ENCODE measurements at places on chromosomes 1 and 21.

- DNase-seq: no peak
Observed at GRCh38 chr1:3981746-3982505, 81.9 kb upstream of the C1orf174 start.

DNA sequence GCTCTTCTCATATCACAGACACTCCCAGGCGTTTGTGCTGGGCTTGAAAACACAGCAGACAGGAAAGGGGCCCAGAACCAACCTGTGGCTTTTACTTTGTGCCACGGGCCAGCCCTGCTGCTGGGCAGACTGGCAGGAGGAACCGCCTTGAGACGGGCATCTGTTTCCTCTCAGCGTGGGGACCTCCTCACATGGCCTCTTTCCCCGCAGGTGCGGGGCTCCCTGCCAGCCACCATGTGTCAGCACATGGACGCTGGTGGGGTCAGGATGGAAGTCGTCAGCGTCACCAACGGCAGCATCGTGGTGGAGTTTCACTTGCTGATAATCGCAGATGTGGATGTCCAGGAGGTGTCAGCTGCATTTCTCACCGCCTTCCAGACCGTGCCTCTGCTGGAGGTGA is 47.8 kb downstream of the UMODL1 start:
- DNase-seq: no peak

GRCh38 chr1:31785947-31786290 is 21.8 kb upstream of the ADGRB2 start:
- DNase-seq: no peak

DNA sequence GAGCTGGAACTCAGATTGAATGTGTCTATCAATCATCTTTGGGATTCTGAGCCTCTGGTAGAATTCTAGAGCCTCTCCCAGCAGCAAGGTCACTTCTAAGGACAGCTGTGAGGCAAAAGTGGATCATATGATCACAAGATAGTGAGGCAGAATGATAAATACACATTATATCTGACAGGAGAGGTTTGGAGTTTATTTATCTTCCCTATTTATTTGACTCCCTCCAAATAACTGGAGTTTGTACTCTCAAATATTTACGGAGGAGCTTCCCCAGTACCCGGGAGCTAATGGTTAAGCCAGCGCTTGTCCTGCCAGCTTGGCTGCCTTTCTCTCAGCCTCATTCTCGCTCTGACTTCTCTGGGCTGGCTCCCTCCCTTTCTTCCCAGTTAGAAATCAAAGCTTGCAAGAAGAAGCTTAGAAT is 2.3 kb downstream of the HMGCS2 start:
- DNase-seq: no peak

DNA sequence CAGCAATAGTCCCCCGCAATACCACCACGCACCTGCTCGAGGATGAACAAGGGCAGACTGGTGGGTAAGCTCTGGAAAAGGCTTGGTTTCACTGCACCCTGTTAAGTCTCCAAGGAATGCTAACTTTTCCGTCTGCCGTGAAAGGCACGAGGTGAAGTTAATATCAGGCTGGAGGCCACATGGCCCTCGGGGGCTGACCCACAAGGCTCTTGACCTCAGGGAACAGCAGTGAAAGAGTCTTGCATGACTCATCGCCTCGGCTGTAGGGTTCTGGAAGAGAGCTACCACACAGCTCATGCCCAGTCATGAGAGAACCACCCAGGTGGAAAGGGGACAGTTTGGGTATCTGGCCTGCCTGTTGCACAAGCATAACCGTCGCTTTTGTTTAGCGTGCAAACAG is 24.7 kb downstream of the SCCPDH start:
- no peak for DNase-seq

DNA sequence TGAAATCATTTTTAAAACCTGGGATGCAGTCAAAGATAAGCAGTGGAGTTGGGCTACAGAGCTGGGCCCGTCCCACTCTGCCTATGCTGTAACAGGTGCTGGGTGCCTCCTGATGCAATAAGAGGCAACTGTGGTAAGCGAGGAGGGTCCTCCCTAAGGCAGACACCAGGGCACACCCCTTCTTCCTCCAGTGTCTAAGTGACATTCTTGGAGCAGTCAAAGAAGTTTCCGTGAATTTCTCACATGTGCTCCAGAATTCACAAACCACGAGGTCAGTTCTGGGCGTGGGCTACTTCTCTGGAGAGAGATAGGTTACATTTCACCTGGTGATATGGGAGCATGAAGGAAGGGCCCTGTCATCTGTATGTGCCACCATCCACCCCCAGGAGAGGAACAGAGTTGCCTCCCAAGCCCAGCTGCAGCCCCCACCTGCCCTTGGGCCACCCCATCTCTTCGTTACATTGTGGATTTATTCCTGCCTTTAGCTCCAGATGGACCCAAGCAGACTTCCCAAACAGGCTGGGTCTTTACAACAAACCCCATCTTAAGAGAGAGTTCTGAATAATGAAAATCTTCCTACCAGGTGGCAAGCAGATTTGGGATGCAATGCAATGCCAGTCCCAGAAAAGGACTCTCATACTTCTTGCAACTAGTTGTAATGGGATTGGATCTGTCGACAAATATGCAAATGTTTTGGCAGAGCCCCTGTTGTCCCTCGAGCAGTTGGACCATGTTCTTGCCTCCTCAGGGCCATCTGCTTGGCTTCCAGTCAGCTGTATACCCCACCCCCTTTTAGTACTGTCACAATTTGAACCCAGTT is 82.5 kb upstream of the CNTN2 start:
- no peak for DNase-seq

DNA sequence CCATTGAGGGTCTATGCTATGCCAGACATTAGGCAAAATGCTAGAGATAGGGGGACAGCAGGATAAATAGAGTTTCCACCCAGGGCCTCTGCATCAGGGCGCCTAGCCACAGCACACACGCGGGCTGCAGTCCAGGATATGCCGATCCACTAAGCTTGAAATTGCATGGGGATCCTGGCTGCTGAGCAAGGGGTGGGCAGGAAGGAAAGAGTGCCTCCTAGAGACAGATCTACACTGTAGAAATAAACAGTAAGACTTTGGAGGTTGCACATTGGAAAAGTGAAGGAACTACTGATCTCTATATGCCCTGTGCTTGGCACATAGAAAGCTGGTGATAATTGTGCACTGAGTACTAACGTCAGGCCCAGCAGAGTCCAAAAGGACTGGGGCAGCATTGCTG is 411.1 kb downstream of the PRDM2 start:
- no peak for DNase-seq

DNA sequence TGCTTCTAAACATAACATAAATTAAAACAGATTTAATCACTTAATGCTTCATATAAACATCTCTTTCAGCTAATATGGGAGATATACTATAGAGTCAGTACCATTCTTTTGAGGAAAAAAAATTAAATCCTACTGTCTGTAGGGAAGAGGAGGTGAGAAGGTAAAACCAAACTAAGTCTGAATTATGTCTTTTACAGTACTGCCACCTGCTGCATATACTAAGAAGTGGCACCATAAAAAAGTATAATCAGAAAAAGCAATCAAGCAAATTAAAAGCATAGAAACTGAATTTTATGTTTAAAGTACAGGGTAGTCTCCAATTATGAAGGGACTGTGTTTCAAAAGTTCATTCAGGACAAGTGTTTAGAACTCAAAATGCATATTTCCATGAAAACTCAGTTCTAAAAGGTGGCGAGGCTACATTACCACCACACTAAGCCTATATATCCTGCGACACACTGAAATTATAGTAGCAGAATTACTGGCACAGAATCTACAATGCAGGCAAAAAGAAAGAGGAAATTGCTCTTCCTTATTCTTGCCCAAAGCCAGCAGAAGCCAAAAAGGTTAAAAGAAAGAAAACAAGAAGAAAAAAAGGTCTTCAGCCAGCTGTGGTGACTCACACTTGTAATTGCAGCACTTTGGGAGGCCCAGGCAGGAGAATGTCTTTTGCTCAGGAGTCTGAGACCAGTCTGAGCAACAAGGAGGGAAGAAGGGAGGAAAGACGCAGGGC is 9.0 kb downstream of the NSL1 start:
- no peak for DNase-seq

DNA sequence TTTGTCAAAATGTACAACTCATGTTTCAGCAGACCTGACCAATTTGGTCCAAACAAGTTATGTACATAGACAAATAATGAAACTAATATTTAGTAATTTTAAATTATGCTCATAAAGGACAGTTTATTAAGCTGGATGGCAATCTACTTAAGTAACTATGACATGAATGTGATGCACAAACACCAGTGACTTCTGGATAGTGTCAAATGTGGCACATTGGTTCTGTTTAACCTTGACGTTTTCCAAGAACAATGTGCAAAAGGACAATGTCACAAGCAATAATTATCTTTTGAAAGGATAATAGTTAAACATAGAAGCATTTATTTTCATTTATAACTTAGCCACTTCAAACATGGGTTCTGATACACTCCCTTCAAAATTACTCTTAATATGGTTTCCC is 80.0 kb downstream of the TRIM33 start:
- no peak for DNase-seq

DNA sequence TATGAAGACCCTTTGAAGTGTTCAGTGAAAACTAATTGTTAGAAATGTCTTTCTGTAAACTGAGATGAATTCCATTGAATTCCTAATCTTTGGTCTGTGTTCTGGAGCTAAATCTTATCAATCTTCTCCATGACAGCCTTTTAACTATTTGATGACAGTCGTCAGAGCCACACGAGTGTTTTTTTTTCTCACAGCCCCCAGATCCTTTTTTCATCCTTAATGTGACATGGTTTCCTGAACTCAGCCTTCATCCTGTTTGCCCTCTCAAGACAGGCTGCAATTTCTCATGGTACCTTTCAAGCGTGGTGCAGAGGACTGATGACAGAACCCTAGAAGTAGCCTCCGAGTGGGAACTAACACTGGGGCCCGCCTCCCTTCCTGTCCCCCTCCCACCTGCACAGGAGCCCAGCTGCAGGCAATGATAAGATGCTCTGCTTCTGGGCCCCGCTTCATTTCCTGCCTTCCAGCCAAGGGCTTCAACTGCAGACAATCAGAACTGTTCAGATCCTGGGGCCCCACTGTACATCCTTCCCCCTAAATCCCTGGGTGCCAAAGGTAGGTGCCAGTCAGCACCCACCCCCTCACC is 114.6 kb upstream of the VAV3 start:
- DNase-seq: no peak

DNA sequence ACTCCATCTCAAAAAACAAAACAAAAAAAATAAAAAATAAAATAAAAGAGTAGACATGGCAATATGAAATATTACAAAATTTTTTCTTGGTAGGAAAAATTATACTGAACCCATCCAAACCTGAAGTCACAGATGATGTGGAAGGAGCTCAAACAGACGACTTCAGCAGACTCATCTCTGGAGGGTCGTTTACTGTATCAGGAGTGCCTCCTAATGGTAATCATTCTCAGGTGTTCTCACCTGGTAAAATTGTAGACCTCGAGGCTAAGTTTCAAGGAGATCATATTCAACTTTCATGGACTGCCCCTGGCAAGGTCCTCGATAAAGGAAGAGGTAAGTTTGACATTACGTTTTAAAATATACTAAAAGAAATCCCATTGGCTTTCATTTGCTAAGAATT is 54.3 kb upstream of the SH3GLB1 start:
- DNase-seq: no peak

GRCh38 chr1:182032251-182032650 is 29.3 kb downstream of the ZNF648 start:
- no peak for DNase-seq

All from NCI-H1417 treated with DMSO at 0.1 percent for 48 hours (cell line).